Stimulated activated naive CD4-positive, alpha-beta T cell treated with Interleukin-2 at 50 U/mL for 16 hours (primary cell): ENCODE measurements at places on chromosomes 13 and 19.

- no peak for DNase-seq
Measured at GRCh38 chr19:55549500-55550320, 4.4 kb upstream of the SBK3 start.

GRCh38 chr13:108947551-108948030 lies 318.2 kb downstream of the MYO16 start:
- no peak for DNase-seq

- DNase-seq = no peak
Measured at GRCh38 chr13:64850017-64850416, 2380.1 kb downstream of the PCDH9 start.

- DNase-seq = no peak
Measured at GRCh38 chr19:9819596-9819909, 674 bp upstream of the FBXL12 start.

- DNase-seq = peak; percentile 8
Measured at GRCh38 chr19:2188708-2189385, 25.1 kb downstream of the DOT1L start.

GRCh38 chr13:60519496-60519895 lies 122.5 kb downstream of the TDRD3 start:
- no peak for DNase-seq

DNA sequence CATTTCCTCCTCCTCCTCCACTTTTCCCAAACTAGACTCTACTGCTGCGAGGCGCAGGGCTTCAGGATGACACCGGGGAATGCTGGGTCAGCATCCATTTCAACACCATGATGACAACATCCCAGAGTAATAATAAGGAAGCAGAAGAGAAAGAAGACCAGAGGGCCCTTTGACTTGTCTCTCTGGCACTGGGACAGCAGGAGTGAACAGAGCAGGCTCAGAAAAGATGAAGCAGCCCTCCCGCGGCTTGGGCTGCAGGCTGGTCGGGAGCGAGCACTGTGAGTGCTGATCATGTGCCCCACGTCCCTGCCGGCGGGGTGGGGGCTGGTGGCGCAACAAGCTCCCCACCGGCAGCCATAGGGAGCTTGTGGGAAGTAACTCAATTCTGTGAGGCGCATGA lies 30.5 kb downstream of the RANBP3 start:
- DNase-seq = no peak

- no peak for DNase-seq
Measured at GRCh38 chr19:18122424-18122823, 24.8 kb downstream of the MAST3 start.

- DNase-seq = no peak
Measured at GRCh38 chr13:39825886-39826285, 170.4 kb downstream of the COG6 start.

GRCh38 chr13:45487604-45488003 lies 22.9 kb downstream of the COG3 start:
- no peak for DNase-seq

GRCh38 chr19:6211632-6212402 lies 68.0 kb downstream of the MLLT1 start:
- DNase-seq = no peak

GRCh38 chr19:35483089-35483488 lies 7.2 kb downstream of the KRTDAP start:
- no peak for DNase-seq

GRCh38 chr19:55241935-55242464 lies 13.4 kb upstream of the TMEM86B start:
- DNase-seq = no peak

DNA sequence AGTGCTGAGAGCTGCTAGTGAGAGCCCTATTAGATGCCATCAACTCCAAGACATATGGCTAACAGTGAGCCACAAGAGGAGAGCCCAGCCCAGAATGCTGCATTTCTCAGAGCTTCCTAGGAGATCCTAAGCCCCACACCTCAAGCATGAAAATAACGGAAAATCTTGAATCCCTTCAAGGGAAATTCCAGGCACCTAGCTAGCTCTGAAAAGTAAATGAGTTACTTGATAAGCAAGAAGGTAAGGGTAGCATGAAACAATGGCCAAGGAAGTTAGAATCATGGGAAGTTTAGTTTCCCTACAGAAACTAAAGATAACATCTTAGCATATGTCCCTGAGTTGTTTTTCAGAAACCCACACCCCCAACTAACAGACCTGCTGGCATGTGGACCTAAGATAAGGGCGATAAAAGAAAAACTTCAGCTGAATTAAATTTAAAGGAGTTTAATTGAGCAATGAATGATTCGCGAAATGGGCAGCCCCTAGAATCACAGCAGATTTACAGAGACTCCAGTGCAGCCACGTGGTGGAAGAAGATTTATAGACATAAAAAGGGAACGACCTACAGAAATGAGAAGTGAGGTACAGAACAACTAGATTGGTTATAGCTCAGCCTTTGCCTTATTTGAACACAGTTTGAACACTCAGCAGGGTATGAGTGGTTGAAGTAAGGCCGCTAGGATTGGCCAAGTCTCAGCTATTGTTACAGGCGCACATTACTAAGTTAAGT lies 301.3 kb upstream of the DACH1 start:
- DNase-seq = no peak

GRCh38 chr19:41309180-41310032 lies 566 bp upstream of the CCDC97 start:
- no peak for DNase-seq

- no peak for DNase-seq
Measured at GRCh38 chr13:31227870-31228269, 28.1 kb downstream of the B3GLCT start.

GRCh38 chr13:44263751-44264620 lies 109.6 kb upstream of the SERP2 start:
- no peak for DNase-seq

GRCh38 chr13:33875618-33876401 lies 57.9 kb downstream of the RFC3 start:
- no peak for DNase-seq

- DNase-seq = no peak
Measured at GRCh38 chr13:110250258-110250891, 56.6 kb downstream of the COL4A1 start.

GRCh38 chr13:45615501-45616101 lies at the start of gene ERICH6B:
ERICH6B (minus strand) TSS chr13:45615739; CDS start chr13:45597005, 18,734 bp downstream.
- no peak for DNase-seq

- DNase-seq = no peak
Measured at GRCh38 chr13:52882785-52883184, 34.3 kb upstream of the PCDH8 start.

DNA sequence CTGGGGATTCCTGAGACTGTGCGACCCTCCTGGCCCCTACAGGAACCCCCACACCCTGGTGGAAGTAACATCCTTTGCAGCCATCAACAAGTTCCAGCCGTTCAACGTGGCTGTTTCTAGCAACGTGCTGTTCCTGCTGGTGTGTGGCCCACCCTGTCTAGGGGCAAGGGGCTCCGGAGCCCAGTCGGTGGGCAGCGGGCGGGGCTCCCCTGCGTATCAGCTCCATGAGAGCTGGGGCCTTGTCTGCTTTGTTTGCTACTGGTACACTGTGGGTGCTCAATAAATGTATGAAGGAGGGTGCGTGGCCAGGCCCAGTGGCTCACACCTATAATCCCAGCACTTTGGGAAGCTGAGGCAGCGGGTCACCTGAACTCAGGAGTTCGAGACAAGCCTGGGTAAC lies 10.9 kb downstream of the MPND start:
- DNase-seq = no peak

GRCh38 chr13:35648201-35648600 lies 171.7 kb upstream of the MAB21L1 start:
- no peak for DNase-seq

DNA sequence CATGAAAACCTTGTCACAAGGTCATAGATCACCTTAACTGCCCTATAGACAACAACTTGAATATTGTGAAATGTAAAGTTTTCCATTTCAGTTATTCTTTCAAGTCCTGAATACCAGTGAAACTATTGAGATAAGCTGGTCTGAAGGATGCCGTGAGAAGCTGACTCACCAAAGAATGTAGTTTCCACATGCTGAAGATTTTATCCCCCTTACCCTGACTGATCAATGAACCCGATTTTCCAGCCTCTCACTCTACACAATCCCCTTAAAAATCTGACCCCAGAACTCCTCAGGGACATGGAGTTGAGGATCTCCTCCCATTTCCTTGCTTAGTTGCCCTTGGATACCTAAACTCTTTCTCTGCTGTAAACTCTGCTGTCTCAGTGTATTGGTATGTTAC lies 67.5 kb downstream of the POSTN start:
- no peak for DNase-seq
